NT2/D1 (cell line): ENCODE measurements at places on chromosomes 5 and 9.

DNA sequence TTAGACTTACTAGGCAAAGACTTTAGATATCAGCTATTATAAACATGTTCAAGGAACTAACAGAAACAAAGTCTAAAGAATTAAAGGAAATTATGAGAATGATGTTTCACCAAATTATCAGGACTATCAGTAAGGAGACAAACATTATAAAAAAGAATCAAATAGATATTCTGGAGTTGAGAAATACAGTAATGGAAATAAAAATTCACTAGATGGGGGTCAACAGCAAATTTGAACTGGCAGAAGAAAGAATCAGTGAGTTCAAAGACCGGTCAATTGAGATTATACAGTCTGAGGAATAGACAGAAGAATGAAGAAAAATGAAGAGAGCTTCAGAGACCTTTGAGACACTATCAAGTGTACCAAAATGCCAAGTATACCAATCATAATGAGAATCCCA, 9.6 kb upstream of the IL13 start:
- no peak for DNase-seq

GRCh38 chr5:79856456-79857055, 134.5 kb downstream of the MTX3 start:
- DNase-seq: no peak

- DNase-seq: peak; percentile 46
Observed at GRCh38 chr9:111096051-111096450, 57.8 kb upstream of the LPAR1 start.

GRCh38 chr5:31561946-31562345, 29.8 kb downstream of the C5orf22 start:
- DNase-seq: no peak

DNA sequence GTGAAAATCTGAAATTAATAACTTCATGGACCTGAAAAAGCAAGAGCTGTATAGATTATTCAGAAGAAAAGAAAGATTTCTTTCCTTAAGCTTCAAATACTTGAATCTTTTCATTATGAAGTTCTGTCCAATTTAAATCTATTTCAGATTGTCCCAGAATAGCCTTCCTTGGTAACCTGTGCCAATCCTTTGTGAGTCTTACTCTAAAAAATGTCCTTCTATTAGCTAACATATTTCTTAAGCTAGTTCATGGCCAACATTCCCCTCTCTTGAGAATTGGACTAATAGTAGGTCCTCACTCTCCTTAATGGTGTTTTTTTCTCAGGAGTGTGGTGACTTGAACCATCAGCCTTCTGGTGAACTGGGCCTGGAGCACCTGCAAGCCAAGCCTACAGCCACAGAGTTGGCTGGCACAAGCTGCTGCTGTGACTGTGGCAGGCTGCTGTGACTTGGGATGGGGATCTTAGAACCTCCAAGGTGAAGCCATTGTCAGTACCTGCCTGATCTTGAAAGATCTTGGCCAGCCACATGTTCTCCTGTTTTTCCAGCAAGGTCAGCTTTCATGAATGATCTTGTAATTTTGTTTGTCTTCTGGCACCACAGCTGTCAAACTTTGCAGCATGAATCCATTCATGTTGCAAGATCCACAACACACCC, 262.6 kb upstream of the MAP3K1 start:
- no peak for DNase-seq

- DNase-seq: no peak
Observed at GRCh38 chr5:141941307-141941706, 16.7 kb downstream of the PCDH12 start.

- DNase-seq: no peak
Observed at GRCh38 chr5:81353189-81353588, 40.7 kb downstream of the ACOT12 start.

- no peak for DNase-seq
Observed at GRCh38 chr9:116837018-116837989, 150.2 kb downstream of the TRIM32 start.

- DNase-seq: no peak
Observed at GRCh38 chr5:97131139-97131710, 11.2 kb downstream of the LIX1 start.

GRCh38 chr9:94867281-94867841, 140.9 kb downstream of the AOPEP start:
- DNase-seq: no peak

DNA sequence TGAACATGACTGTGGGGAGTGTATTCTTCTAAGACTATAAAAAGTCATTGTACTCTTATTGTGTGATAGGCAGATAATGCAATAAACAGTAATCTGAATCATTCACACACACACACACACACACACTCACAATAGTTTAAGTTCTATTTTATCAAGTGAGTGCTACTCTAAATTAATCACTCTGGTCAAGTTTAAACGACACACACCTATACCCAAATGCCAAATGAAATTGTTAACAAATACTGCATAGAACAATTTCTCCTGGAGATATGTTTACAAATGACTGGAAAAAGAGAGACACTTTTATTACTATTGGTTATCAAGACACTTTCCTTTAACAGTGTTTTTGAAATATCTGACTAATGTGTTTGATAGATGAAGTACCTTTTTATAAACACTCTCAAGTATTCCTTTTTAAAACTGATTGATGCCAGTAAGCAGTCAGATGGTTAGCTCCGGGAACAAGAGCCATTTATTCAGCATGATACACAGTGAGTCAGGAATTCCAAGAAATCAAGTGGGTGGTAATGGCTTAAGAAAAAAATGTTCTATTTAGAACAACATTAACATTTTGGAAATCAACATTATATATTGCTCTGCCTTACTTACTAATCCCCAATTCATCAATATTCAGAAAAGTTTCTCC, 521.6 kb upstream of the ST8SIA4 start:
- DNase-seq: no peak

DNA sequence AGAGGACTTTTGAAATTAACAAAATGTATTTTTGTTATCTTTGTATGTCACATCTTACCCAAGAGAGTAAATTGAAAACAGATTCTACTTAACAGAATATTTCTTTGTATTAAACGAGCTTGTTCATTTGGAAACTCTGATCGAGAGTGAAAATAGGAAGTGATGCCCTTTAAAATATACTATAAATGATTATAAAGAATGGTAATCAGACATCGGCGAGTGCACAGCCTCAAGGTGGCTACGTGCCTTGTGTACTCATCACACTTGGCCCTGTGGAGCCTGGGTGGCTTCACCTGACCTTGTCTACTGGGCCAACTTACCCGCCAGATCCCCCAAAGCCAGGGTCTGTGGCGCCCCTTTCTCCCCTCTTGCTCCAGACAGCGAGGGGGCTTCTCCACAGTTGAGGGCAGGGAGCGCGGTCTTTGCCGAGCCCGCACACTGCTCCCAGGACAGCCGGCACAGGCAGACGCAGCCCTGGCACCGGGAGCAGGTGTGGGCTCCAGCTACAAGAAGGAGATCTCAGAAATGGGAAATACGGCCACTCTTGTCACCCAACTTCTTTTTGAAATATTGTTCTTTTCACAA, 243.2 kb downstream of the CEMIP2 start:
- DNase-seq: no peak

DNA sequence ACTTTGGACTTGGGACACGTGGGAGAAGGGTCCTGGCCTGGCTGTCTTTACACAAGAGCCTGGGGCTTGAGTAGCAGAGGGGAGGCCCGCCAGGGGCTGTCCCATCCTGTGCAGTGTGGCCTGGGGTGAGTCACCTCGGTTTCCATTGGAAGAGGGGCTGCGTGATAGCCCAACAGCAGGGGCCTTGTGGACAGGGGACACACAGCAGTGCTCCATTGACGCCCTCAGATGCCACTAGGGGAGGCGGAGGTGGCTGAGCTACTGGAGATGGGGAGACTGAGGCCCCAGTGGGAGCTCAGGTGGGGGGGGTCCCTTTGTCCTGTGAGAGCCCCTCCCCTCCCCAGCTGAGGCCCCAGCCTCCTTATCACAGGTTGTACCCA, 50.0 kb upstream of the RNU6ATAC start:
- DNase-seq: no peak

DNA sequence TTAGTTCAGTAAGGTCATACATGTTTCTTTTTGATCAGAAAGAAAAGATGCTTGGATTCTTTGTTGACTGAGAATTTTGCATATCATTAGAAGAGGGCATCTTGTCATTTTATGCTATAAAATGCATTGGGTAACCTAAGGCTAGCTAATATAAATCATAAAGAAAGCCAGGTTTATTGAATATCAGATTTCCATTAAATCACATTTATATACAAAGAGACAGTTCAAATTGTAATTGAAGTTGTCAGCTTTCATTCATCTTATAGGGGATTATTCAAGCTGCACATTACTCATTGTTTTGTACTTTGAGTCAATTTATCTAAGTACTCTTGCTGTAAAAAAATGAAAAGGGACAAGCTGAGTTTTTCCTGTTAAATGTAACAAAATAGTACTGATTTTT, 259.1 kb upstream of the CDH12 start:
- no peak for DNase-seq

GRCh38 chr9:123225374-123225813, 43.0 kb downstream of the STRBP start:
- DNase-seq: peak; percentile 56

- DNase-seq: no peak
Observed at GRCh38 chr9:125749287-125749935, 2.2 kb downstream of the PBX3 start.

GRCh38 chr5:177309351-177310191, 2.1 kb downstream of the MXD3 start:
- peak; percentile 57 for DNase-seq

DNA sequence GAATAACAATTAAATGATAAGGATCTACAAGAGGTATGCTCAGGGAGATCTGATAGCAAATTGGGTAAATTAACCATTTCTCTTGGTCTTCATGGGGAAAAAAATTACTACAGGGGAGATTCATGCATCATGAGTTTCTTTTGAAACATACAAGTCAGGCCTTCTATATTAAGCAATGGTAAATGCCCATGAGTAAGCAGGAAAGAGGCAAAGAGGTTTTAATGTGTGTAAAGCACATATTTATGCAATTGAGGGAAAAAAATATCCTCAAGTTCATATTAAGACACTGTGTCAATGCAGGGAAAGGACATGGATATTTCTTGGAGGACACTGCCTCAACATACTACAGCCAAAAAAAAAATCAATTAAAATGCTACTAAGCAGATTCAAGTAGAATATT, 73.4 kb upstream of the NR4A3 start:
- no peak for DNase-seq

DNA sequence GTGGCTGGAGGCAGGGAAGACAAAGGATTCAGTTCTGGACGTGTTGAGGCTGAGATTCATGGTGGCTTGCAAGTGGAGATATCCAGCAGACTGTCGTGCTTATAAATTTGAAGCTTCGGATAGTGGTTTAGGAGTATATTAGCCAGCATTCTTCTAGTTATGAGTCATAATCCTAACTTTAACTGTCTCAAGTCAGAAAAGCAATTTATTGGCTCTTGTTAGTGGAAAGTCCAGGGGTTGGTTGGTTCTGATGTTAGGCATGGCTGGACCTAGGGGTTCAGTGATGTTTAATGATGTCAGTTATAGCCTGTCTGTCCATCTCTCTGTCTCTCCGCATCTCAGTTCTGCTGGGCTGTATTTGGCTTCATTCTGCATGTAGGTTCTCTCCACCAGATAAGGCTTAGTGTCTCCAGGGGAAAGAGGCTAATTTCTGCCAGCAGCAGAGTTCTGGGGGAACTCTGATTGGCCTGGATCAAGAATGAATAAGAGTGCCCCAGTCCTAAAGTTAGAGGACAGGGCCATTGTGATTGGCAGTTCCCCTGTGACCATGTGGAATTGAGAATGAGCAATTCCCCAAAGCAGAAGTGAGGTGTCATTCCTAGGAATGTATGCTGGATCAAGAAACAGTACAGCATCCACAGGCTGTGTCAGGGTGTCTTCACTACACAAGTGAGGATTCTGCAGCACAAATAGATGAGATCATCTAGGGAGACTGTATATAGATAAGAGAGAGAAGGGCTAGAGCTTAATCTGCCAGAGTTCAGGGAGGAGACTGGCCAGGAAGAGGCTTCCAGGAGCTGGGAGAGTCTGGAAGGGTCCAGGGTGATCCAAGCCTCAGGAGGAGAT, 72.9 kb upstream of the SHB start:
- DNase-seq: no peak

- no peak for DNase-seq
Observed at GRCh38 chr9:92463984-92464383, 18.3 kb downstream of the ASPN start.

DNA sequence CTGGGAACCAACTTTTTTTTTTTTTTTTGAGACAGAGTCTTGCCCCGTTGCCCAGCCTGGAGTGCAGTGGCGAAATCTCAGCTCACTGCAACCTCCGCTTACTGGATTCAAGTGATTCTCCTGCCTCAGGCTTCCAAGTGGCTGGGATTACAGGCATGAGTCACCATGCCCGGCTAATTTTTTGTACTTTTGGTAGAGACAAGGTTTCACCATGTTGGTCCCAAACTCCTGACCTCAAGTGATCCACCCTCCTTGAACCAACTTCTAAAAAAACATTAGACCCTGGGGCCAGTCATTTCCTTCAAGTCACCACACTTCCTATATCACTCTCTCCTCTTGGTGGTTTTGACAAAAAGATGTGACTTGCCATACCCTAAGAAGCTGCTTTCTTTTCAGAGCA, 10.9 kb upstream of the SHROOM1 start:
- DNase-seq: no peak

DNA sequence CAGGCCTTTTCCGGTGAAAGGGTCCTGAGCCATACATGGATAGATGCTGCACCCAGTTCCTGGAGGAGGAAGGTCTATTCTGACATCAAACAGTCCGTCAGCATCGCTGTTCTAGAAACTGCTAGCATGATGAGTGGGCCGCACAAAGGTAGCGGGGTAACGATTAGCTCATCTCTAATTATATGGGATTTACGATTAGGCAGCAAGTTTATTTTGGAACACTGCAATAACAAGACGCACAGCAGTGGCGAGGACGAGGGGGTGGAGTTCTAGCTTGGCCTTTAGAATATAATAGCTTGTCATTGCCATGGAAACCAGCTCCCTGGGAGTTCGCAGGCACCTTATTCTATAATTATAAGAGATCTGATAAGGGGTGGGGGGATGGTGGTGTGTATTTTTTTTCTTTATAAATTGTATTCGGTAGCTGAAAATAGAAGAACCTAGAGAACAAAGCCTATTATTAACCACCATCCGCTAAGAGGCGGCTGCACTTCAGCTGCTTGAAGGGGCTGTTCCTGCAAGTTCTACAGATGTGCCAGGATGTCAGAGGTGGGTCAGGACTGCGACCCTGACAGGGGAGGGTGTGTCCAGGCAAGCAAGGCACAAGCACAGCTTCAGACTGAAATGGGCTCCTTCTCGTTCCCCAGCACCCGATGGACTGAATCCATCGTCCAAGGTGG, 311.0 kb downstream of the AGTPBP1 start:
- DNase-seq: no peak
